Stimulated activated CD4-positive, alpha-beta T cell treated with anti-CD3 and anti-CD28 coated beads, Interleukin-4, amount 100 ng/mL, for 4 hours (primary cell): ENCODE measurements at places on chromosomes 7 and 10.

DNA sequence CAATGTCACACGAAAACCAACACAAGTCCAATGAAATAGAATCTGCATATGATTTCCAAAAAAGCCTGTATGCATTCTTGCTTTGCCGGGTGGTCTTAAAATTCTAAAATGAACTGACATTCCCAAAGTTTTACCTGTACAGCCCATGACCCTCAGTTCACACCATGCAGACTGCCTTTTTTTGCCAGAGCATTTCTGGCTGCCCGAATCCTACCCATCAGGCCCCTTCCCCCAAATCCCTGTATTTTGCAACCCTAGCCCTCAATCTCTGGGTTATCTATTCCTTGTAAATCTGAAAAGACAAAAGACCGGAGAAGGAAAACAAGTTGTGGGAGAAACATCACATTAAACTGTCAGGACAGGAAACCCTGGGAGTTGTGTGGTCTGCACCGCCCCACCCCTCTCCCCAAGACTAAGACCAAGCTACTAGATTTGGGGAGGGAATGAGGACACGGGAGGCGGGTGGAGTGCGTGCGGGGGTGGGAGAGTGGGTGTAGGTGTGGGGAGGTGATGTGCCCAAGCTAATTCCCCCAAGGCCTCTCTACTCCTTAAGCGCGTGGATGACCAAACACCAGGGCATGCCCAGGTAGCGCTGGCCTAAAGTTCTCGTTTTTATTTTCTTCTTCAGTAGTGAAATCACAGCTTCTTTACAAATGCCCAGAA is 1.4 kb downstream of the JCAD start:
- DNase-seq, result no peak

DNA sequence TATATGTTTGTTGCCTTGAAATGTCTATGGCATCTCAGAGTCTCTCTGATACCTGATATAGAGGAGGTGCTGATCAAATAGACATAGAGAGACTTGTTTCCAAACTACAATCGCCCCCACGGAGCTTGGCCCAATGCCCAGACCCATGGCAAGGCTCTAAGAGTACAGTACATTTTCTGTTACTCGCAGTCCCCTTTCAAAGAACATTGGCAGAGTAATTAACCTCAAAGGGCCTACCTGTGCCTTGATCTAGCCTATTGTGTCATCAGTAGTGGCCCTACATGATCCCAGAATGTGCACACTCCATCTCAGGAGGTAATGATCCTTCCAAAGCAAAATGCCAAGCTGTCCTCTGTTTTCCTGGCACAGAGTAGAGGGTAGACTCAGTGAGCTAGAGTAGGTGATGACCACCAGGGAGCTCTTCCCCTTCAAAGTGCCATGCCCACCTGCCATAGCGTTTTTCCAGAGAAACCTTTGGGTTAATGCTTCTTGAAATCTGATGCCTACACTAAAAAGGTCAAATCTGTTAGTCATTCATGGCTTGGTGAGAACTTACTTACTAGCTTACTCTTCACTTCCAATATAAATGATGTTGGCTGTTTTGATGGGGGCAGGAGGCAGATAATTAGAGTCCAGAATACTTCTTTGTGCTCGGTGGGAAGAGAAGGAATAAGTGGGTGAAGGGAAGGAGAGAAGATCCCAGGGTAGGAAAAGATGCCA is 41.2 kb upstream of the ACSL5 start:
- DNase-seq, result no peak

DNA sequence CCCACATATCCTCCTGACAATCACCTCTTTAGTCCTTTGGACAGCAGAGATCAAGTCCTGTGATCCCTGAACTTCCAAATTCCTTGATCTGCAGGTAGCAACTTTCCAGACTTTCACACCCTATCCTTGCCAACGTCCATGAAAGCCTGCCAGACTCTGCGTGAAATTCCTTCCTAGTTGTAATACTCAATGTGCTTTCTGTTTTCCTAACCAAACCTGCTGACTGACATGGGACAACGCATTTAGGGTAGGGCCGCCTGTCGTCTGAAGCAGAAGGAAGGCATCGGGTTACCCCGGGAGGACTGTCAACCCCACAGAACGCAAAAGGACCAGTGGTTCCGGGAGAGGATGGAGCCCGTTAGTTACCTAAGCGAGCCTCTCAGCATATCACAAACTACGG is 23.9 kb downstream of the ITGA8 start:
- DNase-seq, result no peak

- DNase-seq, result no peak
These were observed 307.1 kb downstream of the SEMA3D start for GRCh38 chr7:84879570-84880325.

GRCh38 chr10:22727663-22728062 is 13.3 kb upstream of the PIP4K2A start:
- DNase-seq, result no peak

GRCh38 chr10:42941790-42942189 is 135.1 kb upstream of the RET start:
- DNase-seq, result no peak

- DNase-seq, result no peak
These were observed 65.7 kb upstream of the INSIG1 start for GRCh38 chr7:155231941-155232340.

- DNase-seq, result peak; percentile 59
These were observed 23.0 kb downstream of the ASB15 start for GRCh38 chr7:123624527-123625183.

GRCh38 chr10:13706604-13707003 is 119.8 kb downstream of the PRPF18 start:
- DNase-seq, result no peak

DNA sequence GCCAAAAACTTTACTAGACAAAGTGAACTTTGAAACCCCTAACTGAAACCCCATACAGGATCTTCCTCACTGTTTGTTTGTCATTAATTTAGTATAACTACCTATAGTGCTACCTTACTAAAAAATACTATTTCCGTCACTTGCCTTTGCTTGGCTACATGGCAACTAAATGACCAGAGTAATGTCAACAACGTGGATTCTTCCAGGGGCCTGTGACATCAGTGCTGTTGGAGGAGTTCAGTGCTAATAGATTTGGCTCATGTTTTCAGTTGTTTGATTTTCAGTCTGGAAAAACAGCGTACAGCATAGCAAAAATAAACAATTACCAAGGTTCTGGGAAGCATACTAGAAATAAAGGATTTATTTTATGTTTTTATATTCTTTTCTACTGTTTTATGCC is 3.0 kb upstream of the ASB15 start:
- no peak for DNase-seq

DNA sequence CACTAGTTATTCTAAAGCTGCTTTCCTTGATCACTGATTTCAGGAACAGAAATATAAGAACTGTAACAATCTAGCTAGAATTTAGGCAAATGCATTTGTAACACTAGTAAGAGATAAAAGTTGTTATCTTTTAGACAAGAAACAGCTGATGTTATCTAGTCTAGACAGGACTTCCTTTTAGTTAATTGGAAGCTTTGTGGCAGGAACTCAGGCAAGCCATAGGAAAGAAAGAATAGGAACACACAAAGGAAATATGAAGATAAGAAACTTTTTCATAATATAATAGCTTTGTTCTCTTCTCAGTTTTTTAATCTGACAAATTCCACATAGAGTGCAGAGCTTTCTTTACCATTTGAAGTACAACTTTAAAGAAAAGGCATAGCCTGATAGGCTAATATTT is 59.0 kb upstream of the AGR3 start:
- no peak for DNase-seq

DNA sequence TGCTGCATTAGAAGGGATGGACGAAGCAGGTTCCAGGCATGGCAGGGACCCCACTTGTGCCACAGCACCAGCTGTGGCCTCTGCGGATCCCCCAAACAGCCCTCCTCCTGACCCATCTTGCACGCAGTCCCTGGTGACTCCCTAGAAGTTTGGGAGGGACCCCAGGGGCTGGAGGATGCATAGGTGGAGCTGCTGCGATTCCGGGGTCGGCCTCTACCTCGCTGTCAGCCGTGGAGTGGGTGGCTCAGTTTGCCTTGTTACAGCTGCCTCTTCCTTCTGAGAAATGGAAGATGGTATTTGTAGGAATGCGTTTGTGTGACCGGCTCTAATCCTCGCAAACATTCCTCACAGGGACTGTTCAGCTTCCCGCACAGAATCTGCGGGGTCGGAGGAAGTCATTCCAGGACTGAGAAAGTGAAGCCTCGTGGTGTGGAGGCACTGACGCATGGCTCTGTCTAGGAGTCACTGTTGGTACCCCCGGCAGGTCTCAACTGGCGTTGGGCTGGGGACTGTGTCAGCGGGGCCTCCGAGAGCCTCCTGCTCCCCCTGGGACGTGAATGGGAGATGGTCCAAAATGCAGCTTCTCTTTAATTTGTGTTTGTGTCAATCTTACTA is 17.5 kb downstream of the PWWP2B start:
- DNase-seq, result no peak

DNA sequence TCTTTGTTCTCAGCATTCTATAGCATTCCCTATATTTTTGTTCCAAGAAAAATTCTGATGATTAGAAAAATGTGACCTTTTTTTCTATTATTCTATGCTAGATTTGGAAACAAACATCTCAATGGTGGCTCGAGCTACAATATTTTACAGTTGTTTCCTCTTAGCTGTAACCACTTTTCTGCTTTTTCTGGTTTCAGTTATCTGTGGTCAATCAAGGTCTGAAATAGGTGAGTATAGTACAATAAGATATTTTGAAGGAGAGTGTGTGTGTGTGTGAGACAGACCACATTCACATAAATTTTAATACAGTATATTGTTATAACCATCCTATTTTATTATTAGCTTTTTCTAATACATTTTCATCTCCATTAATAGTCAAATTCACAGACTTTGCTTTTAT is 564.5 kb upstream of the GHITM start:
- DNase-seq, result no peak

GRCh38 chr10:66192162-66192831 is 733.5 kb upstream of the LRRTM3 start:
- no peak for DNase-seq

GRCh38 chr7:146510088-146510680 is 393.6 kb downstream of the CNTNAP2 start:
- DNase-seq, result no peak

- DNase-seq, result no peak
These were observed 31.4 kb upstream of the DLX6 start for GRCh38 chr7:96973986-96974385.

- no peak for DNase-seq
These were observed 56.7 kb downstream of the COL17A1 start for GRCh38 chr10:104028823-104029520.

DNA sequence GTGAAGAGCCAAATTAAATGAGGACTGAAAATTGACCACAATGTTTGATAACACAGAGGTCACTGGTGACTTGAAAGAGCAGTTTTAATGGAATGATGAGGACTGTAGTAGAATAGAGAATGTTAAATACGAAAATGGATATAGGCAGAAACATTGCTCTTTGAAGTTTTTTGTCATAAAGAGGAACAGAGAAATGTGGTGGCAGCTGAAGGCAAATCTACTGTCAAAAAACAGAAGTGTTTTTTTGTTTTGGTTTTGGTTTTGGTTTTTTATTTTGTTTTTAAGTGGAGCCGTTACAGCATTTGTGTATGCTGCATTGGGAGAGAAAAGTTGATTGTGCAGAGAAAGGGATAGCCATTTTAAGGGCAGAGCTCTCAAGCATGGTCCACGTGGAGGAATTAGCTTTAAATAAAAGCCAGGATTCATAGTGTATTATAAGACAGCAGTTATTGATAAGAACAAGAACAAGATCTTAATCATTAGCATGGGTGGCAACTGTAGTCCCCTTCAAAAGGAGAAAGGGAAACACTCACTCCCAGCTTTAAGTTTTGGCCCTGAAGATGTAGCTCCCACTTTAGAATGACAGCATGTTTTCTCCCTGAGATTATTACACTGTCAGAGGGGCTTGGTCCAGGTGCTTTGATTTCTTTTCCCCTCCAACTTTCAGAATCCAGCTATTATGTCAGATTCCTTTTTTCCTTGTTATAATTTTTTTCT is 156.7 kb upstream of the BET1 start:
- DNase-seq, result no peak

DNA sequence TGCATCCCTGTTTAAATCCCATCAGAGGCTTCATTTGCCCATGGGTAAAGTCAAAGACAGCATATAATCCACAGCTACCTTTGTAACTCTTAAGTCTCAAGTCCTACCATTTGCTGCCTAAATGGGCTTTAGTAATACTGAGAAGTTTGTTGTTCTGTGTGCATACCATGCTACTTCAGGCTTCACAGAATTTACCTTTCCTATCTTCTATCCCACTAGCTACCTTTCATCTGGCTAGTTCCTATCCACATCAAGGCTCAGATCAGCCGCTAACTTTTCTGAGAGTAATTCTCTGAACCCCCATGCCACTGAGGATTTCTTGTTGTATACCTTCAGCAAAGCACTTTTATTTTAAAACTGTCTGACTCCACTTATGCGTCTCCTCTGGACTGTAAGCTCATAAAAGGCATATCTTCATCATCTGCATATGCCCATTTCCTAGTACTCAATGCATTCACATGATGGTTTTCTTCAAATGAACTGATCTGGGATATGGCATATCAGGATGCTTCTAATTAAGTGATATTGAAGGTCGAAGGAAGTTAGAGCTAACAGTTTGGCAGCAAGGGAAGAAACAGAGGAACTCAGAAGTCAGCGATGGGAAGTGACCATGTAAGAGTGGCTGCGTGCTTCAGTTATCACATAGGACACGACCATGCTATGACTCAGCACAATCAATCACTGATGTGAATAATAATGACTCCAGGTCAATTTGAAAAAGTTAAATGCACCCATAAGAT is 283.9 kb upstream of the DKK1 start:
- no peak for DNase-seq

DNA sequence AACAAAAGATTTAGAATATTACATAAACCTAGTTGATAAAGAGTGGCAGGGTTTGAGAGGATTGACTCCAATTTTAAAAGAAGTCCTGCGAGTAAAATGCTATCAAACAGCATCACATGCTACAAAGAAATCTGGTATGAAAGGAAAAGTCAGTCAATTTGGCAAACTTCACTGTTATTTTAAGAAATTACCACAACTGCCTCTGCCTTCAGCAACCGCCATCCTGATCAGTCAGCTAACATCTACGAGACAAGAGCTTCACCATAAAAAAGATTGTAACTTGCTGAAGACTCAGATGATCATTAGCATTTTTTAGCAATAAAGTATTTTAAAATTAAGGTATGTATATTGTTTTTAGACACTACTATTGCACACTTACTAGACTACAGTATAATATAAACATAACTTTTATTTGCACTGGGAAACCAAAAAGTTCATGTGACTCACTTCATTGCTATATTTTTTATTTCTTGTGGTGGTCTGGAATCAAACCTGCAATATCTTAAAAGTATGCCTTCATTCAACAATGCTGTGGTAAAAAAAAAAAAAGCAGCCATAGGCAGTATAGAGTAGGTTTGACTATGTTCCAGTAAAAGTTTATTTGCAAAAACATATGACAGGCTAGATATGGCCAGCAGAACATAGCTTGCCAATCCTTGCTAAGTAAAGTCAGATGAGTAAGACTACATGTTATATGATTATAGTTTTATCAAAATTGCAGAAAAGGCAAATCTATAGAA is 74.4 kb downstream of the GLCCI1 start:
- DNase-seq, result no peak

DNA sequence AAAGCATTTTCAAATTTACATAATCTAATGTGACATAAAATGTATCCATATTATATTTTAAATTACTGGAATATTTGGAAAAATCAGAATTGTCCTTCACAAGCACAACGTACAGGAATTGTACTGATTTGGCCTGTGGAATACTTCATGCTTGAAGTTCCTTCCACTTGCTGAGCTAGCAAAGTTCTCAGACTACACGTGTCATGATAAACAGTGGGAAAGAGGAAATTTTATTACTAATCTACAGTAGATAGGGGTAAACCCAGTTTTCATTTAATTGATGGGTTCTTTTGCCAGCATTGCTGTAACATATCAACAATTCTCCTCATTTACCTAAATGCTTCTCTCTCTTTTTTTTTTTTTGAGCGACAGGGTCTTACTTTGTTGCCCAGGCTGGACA is 45.6 kb upstream of the FIGNL1 start:
- DNase-seq, result no peak

- DNase-seq, result no peak
These were observed 272.3 kb upstream of the PLPP4 start for GRCh38 chr10:120184547-120185337.
